M059J (cell line): ENCODE measurements at places on chromosomes 3 and 15. TPM values are rescaled to one million over a fixed set of nuclear protein-coding genes. Genes with fewer than 3 reads are reported as not detected.
A peak's percentile ranks its signal among the peaks of the same experiment; 100 is the strongest.

DNA sequence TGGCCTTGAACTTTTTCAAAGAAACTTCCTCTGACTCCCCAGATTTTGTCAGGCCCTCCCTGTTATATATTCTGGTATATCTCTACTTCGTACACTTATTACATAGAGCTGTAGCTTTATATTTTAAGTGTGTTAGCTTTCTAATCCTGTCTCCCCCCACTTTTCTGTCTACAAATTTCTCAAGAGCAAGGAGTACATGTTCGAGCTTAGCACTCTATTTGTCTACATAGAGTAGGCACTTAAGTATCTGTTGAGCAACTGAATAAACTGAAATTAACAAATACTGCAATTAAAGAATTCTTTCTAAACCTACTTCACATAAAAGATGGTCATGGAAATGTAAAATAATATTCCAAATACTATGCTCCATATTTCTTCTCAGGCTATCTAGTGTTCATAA is 39.4 kb downstream of the UACA start:
- no peak for DNase-seq

- no peak for DNase-seq
These were observed 22.7 kb downstream of the GOLGA6L2 start for GRCh38 chr15:23424111-23424904.

DNA sequence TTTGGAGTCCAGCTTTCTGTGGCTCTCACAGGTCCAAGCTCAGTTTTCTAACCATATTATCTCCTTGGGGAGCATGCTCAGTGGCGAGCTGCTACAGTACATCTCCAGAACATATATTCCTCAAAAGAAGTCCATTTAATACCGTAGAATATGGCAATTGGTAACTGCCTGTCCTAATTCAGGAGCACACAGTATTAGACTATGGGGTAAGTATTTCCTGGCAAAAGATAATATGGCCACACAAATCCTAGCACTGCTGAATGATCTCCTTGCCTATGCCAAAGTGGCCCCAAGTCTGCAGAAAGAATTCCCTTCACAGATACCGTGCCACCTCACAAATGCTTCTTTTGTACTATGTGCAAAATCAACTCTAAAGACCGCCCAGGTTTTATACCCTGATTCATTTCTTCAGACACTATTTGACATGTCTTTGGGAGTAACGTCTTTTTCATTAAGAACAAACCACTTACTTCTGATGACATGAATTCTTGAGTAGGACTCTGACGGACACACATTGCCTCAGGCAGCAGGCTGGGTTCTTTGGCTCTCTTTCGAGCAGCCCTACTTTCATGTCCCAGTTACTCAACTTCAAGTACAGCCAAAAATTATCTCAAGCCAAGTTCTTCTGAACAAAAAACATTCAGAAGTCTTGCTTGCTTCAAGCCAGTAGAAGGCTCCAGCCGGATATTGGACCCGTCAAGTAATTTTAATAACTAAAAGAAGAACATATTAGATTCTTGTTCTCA is 368.3 kb upstream of the DCBLD2 start:
- DNase-seq = peak; percentile 69

DNA sequence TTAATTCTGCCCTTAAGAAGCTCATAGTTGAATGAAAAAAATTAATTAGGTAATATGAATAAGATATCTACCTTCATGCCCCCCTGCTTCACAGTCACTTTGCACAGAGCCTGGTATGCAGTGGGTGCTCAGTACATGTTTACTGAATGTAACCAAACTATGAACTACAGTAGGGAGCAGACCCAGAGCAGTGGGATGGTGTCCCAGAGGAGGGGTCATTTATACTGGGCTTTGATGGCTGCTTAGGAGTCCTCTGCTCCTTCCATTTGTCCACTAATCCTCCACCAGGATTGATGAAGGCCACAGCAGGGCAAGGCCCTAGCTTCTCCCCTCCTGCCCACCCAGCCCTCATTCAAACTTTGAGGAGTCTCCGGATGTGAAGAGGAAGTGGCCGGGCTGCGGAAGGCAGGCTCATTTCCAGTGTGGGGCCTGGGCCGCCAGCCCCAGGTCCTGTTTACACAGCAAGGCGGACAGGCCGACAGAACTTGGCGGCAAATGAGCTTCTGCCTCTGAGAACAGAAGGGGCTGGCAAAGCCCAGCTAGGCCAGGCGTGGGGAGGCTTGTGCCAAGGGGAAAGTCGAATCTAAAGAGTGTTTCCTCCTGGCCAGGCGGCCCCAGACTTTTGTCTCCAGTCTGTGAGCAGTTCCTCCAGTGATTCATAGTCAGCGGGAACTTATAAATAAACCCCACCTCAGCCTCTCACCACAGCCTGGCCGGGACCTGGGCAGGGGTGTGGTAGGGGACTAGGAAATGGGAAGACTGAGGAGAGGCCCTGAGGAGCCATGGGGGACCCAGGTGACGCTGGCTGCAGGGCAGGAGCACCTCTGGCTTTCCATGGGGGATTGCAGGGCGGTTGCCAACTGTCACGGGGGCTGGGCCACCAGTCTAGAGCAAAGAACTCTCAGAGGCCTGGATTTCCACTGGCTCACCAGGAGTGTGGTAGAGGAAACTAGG is 51.6 kb upstream of the LCTL start:
- peak; percentile 89 for DNase-seq

Gene ACVR2B
- 0.74 and 0.81 TPM in 2 replicates for total RNA-seq

Gene CATSPER2
- 0.10 and 0.39 TPM in 2 replicates for total RNA-seq
